ENCODE measurements at places on chromosomes 13 and 19.
A peak's percentile ranks its signal among the peaks of the same experiment; 100 is the strongest.

DNA sequence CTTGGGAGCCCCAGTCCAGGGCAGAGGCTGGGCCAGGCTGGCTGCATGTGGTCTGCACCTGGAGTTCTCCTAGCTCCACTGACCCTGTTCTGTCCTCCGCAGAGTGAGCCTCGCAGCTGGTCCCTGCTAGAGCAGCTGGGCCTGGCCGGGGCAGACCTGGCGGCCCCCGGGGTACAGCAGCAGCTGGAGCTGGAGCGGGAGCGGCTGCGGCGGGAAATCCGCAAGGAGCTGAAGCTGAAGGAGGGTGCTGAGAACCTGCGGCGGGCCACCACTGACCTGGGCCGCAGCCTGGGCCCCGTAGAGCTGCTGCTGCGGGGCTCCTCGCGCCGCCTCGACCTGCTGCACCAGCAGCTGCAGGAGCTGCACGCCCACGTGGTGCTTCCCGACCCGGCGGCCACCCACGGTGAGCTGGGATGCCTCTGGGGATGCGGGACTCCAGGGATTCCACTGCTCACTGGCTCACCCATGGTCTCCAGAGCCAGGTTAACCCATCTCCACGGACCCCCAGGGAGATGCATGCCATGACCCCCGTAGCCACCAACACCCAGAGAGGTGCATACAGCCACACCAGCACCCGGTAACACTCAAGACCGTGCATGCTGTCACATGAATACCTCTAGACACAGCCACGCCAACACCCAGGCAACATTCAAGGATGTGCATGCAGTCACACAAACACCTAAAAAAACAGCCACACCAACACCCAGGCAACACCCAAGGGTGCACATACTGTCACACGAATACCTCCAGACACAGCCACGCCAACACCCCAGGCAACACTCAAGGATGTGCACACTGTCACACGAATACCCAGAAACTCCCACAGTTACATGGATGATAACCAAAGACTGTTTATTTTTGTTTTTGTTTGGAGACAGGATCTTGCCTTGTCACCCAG, 8.2 kb downstream of the PKN1 start:
- DNase-seq, result no peak

DNA sequence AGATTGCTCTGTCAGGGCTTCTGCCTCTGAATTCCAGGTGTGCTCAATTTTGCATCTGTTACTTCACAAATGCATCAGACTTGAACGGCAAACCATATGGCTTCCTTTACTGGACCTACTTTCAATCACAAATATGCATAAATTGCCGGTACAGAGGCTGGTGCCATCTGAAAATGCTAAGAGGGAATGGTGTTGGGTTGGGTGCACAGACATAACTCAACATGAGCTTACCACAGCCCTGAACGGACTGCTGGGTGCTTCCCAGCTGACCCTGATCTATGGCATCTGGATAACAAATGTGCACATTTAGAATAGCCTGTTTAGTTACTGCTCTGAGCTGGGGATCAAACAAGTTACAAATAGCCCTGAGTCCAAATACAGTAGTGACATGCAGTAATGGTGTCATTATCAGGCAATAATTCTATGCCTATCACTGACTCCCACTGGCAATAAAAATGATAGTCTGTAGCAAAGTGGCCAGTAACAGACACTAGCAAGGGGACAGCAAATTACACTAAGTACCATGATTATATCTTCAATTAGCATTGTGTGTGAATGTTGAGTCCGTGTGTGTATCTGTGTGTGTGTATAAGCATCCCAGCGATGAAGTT, 927.3 kb downstream of the DIAPH3 start:
- DNase-seq, result no peak

DNA sequence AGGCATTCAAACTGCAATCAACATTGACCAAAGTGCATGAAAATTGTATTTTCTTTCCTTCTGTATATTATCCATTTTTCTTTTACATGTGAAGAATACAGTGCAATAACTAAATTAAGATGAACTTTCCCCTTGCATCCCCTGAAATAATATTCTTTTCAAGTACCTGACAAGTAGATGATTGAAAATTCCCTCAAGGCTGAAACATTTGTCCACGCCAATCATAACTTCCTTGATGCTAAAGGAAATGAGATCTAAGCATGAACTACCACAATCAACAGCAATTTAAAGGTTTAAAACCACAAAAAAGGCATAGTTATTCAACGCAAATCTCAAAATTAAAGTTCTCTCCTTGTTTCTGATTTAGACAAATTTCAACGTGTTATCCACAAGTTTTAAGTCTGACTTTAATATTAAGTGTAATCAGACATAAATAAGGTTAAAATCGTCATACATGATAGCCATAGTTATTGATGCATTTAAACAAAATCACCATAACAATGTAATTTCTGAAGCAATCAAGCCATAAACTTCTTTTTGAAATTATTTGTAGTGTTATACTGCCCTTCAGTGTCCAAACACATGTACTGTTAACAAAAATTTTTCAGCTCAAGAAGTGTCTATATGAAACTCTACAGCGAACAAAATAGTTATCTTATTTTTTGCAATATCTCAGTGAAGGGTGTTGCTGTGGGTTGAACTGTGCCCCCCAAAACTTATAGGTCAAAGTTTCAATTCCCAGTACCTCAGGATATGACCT, 169.5 kb downstream of the DCLK1 start:
- no peak for DNase-seq

GRCh38 chr19:28242317-28242927, 970.5 kb downstream of the UQCRFS1 start:
- DNase-seq, result no peak

GRCh38 chr13:21005193-21005592, 56.2 kb downstream of the LATS2 start:
- DNase-seq, result no peak

- DNase-seq, result no peak
These were observed 118.7 kb upstream of the MCF2L start for GRCh38 chr13:112850273-112850672.

DNA sequence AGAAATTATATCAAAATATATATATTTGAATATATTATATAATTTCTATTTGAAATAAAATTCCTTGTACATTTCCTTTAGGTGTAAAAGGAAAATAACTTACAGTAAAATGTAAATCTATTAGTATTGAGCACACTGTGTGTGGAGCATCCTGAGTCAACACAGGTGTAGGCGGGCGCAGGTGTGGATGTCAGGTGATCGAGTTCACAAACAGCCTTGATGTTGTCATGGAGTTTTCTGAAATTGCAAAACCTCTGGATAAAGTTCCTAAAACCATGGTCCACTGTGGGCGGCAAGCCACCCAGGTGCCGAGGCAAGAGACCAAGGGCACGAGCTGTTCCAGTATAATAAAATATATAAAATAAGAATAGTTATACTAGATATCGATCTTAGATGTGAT, 27.7 kb upstream of the MCF2L start:
- DNase-seq, result no peak

DNA sequence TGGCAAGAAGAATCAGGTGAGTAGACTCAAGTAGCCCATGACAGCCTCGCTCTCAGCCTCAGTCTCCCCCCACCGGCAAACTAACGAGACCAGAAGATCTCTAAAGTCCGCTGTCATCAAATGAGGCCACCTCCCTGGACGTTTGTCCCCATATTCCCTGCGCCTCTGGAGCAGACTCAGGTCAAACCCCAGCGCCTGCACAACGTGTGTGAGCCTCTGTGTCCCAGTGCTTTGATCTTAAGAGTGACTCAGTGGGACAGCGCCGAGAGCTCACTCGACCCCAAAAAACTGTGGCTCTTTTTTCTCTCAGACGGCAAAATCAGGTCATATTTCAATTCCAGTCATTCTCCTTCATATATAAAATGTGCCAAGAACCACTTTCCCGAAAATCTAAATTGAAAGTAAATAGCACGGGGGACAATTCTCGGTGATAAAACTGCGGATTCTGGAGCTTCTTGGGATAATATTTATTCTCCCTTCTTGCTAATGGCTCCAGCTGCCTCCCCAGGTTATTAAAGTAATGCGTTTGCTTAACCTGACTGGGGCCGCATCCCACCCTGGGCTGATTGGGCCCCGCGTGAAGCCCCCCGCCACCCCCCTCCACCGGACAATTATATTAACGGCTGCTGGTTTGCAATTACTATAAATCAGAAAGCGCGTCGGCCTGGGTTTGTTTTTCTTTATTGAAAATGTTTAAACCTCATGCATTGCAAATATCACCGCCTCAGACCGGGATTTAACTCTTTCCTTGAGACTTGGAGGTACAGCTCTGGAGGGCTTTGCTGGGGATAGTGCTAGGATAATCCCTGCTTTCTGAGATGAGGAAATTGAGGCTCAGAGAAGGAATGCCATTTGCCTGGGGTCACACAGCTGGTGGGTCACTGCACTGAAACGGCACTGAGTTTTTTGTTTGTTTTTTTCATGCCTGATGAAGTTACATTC, 37.5 kb upstream of the ZNRF4 start:
- no peak for DNase-seq

- DNase-seq, result no peak
These were observed 49.3 kb upstream of the FREM2 start for GRCh38 chr13:38637576-38637975.

- no peak for DNase-seq
These were observed 42.2 kb upstream of the CEACAM21 start for GRCh38 chr19:41533671-41534215.

DNA sequence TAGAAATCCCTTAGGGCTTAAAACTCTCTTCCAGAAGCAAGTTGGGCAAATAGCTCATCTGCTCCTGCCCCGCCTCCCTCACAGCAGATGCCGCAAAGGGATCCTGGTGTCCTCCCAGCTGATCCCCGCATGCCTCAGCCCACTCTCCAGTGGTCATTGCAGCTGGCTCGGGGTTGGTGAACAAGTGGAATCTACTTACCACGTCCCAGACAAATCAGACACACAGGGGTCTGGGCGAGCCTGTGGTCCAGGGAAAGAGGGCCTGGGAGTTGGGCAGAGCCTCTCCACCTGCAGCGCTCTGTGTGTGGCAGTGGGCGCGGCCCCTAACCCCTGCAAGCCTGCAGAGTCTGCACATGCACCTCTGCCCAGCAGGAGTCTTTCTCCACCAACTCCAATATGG, 10.8 kb upstream of the C19orf33 start:
- no peak for DNase-seq

- peak; percentile 71 for DNase-seq
These were observed 13.1 kb upstream of the NANOS2 start for GRCh38 chr19:45927565-45928261.

DNA sequence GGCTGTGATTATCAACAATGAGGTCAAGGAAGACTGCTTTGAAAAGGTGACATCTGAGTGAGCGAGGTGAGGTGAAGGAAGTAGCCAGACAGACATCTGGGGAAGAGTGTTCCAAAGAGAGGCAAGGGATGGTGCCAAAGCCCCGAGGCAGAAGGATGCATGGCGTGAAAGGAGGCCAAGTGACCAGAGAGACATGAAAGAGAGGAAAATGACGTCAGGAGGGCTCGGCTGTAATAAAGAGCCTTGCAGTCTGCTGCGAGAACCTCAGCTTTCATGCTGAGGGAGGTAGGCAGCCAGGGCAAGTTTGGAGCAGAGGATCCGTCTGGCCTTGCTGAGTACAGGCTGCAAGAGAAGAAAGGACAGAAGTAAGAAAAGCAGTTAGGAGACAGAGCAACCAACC, 50.8 kb downstream of the FOXO1 start:
- no peak for DNase-seq

DNA sequence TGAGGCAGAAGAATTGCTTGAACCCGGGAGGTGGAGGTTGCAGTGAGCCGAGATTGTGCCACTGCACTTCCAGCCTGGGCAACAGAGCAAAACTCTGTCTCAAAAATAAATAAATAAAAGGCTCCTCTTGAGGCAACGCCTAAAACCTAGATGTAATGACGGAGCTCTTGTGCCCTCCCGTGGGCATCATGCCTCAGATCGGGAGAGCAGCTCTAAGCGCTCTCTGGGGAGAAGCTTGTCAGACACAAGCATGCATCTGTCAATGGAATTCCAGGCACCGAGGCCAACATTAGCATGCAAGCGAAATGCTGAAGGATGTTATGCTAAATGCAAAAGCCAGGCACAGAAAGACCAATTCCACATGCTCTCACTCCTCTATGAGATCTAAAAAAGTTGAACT, 45.6 kb upstream of the MRI1 start:
- DNase-seq, result no peak

DNA sequence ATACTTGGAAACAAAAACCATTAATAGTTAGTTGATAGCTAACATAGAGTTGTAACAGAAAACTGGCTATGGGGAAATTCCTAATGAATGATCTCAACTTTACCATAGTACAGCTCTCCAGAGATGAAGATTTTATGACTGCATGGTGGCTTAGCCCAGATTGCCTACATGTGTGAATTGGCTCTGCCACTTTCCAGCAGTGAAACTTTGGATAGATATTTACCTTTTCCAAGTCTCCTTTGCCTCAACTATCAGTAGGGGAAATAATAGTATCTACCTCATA, 161.1 kb downstream of the LACC1 start:
- DNase-seq, result no peak

DNA sequence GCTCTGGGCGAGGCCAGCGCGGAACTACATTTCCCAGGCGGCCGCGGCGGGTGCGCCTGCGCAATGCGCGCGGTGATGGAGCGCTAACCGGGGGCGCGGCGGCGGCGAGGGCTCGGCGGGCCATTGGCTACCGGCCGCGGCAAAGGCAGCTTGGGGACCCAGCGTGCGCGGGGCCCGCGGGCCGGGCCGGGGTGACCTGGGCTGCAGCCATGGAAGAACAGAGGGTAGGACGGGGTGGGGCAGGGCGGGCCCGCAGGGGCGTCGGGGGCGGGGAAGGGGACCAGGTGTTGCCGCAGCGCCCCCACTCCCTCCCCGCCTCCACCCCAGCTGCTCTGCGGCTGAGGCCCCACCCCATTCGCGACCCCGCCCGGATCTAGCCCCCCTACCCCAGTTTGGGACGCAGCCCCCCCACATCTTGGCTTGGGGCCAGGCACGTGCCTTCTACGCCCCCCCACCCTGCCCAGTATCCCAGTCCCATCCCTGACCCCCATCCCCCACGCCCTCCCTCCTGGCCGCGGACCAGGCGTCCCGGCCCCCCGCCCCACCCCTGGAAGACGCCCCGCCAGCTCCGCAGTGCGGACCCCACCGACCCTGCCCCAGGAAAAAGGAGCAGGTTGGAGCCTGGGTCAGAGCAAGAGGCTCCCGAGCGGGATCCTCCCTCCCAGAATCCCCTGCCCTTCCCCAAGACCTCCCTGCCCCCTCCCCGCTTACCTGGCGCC, at the start of gene FSD1:
Gene FSD1 (plus strand): TSS at position 61 of the 719 bp plus-strand sequence. CDS start 149 bp downstream, at position 210.
- no peak for DNase-seq

- DNase-seq, result no peak
These were observed 265.2 kb upstream of the SGCG start for GRCh38 chr13:22915442-22916082.

DNA sequence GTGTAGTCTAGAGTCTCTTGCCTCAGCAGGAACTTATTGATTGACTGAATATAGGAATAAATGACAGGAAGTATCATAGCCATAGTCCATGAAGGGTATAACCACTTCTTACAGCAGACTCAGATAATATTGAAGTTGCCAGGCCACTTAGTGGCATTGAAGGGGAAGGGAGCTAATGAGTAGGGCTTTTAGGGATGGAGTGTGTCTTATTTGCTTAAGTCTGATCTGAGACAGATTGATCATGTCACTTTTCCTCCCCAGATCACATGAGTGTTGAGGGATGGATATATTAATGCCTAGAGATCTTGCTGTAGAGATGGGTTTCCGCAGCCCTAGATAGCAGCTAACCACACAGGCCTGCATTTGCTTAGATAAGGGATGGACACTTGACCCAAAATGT, 62.2 kb upstream of the NBEA start:
- DNase-seq, result no peak

Measured in activated CD8-positive, alpha-beta memory T cell treated with anti-CD3 and anti-CD28 coated beads for 1 hour (primary cell).